ENCODE measurements at places on chromosomes 5 and 9.

DNA sequence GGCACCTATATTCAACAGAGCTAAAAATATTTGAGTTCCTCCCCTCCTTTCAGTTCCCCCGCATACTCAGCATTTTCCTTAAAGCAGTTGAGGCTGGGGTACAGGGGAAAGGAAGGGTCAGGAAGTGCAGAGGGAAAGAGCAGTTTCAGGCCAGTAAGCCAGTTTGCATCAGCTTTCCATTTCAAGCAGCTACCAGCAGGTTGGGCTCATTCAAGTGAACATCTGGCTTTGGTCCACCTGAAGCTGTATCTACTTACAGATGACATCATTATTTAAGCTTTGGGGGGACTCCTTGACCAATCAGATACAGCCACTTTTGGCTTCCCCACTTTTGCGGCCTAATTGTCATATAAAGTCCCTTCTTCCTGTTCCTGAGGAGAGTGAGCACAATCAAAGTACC is 8.2 kb upstream of the ACO1 start:
- no peak for DNase-seq

GRCh38 chr9:33022303-33022702 is 2.8 kb upstream of the DNAJA1 start:
- no peak for DNase-seq

DNA sequence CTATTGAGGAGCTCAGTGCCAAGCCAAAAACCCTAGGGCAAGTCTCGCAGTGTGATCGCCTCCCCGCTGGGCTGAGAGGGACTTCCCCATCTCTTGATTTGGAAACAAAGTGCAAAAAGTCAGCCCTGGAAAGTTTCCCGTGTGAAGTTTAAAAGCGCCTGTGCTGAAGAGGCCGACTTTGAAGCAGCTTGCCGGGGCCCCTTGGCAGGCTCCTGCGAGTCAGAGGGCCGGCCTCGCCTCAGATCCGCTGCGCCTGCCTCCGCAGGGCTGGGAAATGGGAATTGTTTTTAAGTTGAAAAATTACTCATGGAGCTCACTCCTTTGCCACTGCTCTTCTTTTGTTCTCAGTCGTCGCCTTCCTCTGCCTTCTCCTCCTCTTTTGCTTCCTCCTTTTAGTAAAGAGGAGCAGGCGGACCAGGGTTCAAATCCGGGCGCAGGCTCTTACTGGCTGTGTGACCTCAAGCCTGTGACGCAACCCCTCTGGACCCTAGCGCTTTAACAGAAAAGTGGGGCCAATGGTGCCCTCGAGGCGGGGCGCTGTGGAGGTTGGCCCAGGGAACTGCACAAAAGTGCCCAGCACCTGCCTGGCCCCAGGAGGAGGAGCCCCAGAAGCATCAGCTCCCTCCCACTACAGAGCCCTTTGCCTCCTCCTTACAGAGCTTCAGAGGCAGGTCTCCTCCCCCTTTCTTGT is 14.7 kb upstream of the LHX2 start:
- no peak for DNase-seq

DNA sequence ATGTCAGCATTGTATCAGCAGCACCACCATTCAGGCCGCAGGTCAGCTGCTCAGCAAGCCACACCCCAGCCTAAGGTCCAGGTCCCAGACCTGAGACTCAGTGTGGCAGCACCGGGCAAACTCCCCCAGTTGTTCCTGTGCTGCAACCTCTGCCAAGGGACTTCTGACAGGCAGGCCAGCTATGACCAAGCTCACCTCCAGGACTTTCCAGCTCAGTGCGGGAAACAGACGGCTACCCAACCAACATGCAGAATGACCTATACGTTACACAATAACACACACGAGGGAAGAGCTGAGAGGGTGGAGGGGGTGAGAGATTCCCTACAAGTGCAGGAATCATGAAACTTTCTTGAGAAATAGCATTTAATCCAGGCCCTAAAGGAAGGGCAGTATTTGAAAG is 143.7 kb downstream of the FSTL4 start:
- no peak for DNase-seq

- DNase-seq, result no peak
Observed at GRCh38 chr9:127087411-127087810, 35.0 kb downstream of the ANGPTL2 start.

GRCh38 chr5:133298447-133298846 is 246.6 kb downstream of the HSPA4 start:
- no peak for DNase-seq

- DNase-seq, result peak; percentile 70
Observed at GRCh38 chr9:18442629-18443491, 31.1 kb upstream of the ADAMTSL1 start.

DNA sequence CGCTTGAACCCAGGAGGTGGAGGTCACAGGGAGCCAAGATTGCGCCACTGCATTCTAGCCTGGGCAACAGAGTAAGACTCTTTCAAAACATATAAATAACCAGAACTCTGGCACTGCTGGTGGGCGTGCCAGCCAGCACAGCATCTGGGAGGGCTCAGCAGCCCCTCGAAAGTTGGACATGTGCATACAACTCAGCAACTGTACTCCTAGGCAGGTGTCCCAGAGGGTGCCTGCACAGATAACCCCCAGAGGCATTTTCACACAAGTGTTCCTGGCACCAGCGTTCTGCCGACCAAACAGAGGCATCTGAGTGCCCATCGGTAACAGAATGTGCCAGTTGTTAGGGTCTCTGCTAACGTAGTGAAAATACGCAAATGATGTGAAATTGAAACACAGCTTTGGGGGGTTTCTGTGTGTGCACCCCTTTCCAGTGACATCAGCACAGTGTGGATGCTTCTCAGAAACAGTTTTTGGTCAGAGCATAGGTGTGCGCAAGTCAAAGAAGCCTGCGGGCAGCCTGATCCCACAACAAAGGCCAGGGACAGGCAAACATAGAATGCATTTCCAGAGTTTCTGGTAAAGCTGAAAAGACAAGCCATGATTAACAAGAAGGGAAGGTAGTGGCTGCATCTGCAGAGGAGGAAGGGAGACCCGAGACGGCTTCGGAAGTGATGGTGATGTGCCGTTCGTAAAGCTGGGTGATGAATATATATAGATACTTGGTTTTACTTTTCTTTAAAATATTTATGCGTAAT is 190.2 kb downstream of the CACNA1B start:
- DNase-seq, result no peak

GRCh38 chr5:153699035-153699434 is 208.6 kb downstream of the GRIA1 start:
- DNase-seq, result no peak

DNA sequence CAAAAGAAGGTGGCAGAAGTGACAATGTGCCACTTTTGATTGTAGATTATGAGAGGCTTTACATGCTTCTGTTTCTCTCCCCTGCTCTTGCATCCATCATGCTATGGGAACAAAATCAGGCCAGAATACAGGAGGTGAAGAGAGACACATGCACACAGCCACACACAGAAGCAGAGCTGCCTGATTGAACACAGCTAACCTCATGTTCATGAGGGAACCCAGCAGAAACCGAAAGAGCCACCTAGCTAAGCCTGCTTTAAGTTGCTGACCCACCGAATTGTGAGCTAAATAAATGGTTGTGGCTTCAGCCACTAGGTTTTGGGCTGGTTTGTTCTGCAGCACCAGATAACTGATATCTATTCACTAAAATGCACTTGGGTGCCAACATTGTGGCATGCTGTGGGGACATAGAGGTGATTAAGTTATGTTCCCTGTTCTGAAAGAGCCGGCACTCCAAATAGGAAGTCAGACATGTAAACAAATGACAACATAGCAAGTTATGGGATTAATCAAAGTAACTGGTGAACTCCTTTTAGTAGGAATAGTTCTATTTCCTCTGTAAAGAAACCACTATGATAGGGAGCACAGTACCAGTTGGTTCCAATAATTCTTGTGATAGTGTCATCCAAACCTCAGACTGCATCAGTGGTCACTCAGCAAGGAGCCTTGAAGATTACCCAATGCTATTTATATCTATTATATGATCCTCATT is 93.6 kb upstream of the TNC start:
- no peak for DNase-seq

DNA sequence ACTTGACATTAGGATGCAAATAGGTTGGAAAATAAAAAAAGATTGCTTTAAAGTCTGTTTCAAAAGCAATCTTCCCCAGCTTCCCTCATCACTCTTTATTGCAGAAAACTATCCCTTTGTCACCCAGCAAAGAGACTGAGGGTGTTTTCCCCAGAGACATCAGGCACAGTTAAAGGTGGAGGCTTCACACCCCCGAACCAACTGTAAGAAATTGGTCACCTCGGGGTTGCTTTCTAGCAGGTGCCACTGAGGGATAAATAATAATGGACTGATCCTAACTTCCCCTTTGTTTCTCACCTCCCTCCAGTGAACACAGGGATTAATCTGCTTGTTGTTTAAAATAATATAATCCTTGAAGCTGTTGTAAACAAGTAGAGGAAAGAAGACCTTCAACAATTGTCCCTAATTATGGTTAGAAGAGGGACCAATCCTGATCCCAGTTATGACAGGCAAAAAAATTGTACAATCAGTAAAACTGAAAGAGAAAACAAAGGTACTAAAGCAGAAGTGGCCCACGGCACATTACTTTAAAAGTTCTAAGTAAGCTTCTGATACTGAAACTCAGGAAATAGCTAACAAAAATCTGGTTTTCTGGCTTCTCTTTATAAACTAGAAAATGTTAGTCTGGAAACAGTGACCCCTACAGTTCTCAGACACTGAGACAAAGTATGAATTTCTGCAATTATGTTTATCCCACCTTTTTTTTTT is 6.6 kb upstream of the PCSK1 start:
- no peak for DNase-seq
